NCI-H748 treated with DMSO at 0.1 percent for 48 hours (cell line): ENCODE measurements at places on chromosomes 12 and 14.

DNA sequence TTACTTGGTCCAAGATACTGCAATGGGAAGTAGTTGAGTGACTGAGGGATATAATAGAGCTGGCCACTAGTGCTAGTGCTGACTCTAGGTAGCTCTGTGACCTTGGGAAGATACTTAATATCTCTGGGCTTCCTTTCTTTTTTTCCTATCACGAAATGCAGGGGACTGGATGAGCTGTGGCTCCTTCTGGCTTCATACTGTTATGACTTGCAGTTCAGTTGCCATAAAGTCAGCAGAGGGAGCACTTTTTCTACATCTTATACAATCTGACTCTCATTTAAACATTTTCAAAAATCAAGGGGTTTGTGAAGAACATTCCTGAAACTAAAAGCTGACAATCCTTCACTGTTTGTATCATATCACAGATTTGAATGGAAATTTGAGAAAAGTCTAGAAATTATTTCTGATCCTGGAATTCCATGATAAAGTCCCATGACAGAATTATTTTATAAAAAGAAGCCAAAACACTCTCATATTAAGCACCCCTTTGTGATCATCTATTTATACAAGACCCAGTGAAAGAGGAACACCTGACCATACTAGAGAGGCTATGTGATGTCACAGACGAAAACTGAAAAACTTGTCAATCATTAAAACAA is 5.3 kb downstream of the BHLHE41 start:
- DNase-seq: peak; percentile 10

DNA sequence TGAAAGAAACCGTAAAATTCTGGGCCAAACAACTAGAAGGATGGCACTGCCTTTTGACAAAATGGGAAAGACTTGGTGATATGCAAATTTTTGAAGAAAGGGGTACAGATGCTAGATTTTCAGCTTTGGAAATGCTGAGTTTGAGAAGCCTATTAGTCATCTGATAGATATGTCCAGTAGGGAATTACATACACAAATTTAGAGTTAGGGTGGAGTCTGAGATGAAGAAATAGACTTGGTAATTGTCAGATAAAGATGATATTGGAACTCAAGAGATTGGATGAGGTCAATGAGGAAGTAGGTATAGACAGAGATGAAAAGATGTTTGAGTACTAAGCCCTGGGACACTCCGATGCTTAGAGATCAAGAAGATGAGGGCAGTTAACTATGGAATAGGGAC is 153.1 kb downstream of the GARIN6 start:
- DNase-seq: no peak

GRCh38 chr12:96486751-96487613 is 2.4 kb upstream of the CFAP54 start:
- DNase-seq: no peak

DNA sequence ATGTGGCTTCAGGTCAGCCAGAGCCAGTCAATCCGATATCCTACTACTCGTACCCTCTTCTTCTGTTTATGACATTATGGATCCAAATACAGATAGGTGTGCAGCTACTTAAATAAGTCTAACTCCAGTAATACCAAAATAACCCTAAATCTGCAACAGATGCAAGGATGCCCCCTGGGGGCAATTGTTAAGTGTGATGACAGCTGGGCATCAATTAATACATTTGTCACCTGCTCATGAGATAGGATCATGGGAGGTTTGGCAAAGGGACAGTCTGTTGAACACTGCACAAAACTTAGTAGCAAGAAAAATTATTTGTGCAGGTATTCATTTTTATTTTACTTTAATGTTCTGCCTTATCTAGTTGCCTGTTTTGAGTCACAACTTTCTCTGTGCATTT is 83.2 kb downstream of the SLC38A6 start:
- peak; percentile 59 for DNase-seq

- no peak for DNase-seq
These were observed 53.6 kb downstream of the TEAD4 start for GRCh38 chr12:3012786-3013185.

GRCh38 chr12:91627225-91627624 is 444.6 kb upstream of the DCN start:
- no peak for DNase-seq

- DNase-seq: no peak
These were observed 845 bp downstream of the L3HYPDH start for GRCh38 chr14:59483363-59483762.

GRCh38 chr12:121443193-121443870 is 43.4 kb downstream of the RNF34 start:
- peak; percentile 53 for DNase-seq

DNA sequence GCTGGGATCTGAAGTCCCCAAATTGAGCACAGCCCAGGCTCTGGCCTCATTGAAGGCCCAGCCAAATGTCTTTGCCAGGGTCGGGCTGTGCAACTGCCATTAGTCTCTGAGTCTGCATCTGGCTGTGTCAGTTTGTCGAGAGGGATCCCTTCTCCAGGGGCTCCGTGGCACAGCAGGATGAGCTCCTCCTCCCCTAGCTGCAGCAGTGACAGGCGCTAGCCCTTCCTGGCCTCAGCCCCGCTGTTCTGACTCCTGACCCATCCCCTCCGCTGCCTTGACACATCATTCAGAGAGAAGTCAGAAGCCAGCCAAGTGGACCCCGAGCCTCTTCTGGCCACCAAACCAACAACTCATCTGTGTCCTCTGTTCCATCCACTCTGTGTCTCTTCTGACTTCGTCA is 188.3 kb downstream of the CALM1 start:
- DNase-seq: no peak
